ENCODE measurements at places on chromosomes 11 and 22. TPM values are rescaled to one million over a fixed set of nuclear protein-coding genes. Genes with fewer than 3 reads are reported as not detected.

The OPCML gene
- total RNA-seq, result 0.91 TPM

The DRICH1 gene
- 0.43 TPM for total RNA-seq

The COMMD9 gene
- total RNA-seq, result 77.4 TPM

The OR52H1 gene
- not detected for total RNA-seq

The TEX12 gene
- not detected for total RNA-seq

The NLRX1 gene
- total RNA-seq, result 9.1 TPM

The THAP12 gene
- 55.2 TPM for total RNA-seq

The NRIP3 gene
- total RNA-seq, result 1.7 TPM

The FAM227A gene
- total RNA-seq, result 7.3 TPM
